ENCODE measurements at places on chromosomes 4 and X.

DNA sequence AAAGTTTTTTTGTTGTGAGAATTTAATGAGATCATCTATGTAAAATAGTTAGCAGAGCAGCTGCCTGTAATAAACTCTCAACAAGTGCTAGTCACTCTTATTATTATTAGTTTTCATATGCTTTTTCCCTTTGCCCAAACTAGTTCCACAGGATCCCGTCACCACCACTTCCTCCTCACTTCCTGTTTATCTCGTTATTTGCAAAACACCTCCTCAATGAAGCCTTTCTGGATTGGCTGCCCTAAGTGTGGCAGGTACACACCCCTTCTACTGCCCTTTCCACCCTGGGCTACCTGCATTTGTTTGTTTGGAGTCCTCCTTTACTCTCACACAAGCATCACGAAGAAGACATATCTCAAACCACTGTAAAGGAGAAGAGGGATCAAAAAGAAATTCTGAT lies 54.4 kb upstream of the KLF3 start:
- DNase-seq: no peak

DNA sequence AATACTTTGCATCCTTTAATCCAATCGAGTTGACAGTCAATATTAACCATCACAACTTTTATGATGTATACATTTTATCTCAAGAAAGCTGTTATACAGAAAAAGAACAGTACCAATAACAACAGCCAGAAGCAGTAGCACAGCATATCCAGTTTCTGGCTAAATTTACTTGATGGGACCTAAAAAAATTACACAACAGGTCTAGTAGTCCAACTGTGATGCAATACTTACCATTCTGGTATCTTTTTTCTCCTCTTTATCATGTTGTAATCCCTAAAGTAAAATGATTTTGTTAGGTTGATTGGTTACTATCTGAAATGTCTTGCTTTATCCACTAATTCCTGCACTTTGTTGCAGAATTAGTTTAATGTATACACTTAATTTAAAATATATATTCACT lies 1150.6 kb downstream of the FAT4 start:
- DNase-seq: no peak

- DNase-seq: no peak
These were observed 97.8 kb downstream of the AFAP1 start for GRCh38 chr4:7841894-7842293.

- no peak for DNase-seq
These were observed 199.7 kb downstream of the SLC4A4 start for GRCh38 chr4:71538528-71538927.

DNA sequence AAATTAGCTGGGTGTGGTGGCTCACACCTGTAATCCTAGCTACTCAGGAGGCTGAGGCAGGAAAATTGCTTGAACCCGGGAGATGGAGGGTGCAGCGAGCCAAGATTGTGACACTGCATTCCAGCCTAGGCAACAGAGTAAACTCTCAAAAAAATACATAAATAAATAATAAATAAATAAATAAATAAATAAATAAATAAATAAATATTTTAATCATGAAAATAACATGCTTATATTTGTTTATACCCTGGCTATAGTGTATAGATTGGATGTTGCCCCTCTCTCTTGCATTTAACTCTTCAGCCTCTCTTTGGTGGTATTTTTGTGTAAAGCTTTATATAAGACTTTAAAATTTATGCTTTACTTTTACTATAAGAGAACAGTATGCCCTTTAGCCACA lies 51.8 kb downstream of the KCNIP4 start:
- no peak for DNase-seq

GRCh38 chr4:176404621-176405020 lies 84.9 kb downstream of the SPCS3 start:
- DNase-seq: no peak

GRCh38 chr4:42398171-42398870 lies 1.0 kb downstream of the SHISA3 start:
- DNase-seq: no peak

DNA sequence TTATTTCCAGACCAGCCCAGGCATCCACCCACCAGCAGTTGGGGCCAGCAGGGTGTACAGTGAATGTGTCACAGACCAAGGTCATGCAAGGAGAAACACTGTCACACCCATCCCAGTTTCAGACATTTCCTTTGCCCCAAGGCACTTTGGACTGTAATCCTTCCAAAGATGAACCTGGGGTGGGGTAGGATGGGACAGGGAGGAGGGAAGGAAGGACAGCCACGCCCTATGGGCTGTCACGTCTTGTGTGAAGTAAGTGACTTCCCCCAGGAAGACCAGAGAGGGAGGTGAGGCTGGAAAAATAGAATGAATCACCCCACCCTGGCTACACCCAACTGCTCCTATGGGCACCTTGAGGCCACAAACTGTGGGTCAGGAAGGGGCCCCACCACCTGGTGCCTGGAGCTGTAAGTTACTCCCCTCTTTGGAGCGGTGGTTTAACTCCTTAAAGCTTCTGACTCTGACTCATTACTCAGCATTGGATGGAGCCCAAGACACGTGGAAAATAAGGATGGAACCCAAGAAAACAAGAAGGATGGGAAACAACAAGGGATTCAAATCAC lies 349.9 kb upstream of the KLF3 start:
- no peak for DNase-seq

GRCh38 chr4:7307394-7308099 lies 115.2 kb downstream of the SORCS2 start:
- no peak for DNase-seq

GRCh38 chrX:134804779-134805178 lies 146.5 kb upstream of the PLAC1 start:
- DNase-seq: no peak

DNA sequence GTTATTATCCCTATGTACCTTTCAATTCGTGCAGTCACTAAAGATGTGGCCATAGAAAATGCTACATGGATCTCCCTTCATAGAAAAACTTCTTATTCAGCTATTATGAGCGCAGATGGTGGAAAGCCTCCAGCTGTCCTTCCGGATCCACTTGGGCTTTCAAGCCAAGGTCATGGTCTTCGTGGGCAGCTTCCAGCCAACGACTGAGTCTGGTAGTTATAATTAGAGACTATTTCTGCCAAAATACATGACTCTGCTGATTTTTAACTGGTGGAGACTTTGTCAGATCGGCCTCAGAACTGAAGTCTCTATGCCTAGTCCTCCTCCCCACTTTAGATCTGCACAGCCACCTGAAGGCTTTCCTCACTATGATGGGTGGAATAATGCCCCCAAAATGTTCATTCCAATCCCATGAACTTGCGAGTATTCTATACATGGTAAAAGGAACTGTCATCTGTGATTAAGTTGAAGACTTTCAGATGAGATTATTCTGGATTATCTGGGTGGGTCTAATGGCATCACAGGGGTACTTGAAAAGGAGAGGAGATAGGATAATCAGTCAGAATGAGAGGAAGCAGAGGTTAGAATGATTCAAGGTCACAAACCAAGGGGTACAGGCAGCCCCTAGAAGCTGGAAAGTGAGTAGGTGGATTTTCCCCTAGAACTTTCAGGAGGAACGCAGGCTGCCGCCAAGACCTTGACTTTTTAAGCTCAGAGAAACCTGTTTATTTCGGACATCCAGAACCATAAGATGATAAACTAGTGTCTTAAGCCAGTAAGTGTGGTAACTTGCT lies 171.1 kb upstream of the CXCL13 start:
- DNase-seq: no peak

- no peak for DNase-seq
These were observed 108.3 kb downstream of the AFAP1 start for GRCh38 chr4:7831330-7831729.

DNA sequence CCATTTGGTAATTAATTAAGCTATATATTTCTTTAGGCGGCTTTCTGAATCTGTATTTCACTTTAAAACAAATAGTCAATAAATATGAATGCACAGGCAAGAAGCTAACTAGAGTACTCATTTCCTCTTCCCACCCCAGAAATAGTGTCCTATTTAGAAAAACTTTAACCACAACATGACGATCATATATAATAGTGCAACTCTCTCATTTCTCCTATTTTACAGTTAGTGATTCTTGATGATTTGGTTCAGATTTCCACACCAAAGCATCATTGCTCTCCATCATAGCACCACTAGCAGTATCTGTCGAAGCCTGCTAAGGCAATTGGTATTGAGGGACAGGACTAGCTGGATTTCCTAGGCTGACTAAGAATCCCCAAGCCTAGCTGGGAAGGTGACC lies 184.0 kb upstream of the GALNTL6 start:
- DNase-seq: no peak

GRCh38 chrX:57211906-57212305 lies 74.6 kb upstream of the FAAH2 start:
- DNase-seq: no peak

GRCh38 chr4:138298866-138299265 lies 56.7 kb upstream of the SLC7A11 start:
- DNase-seq: no peak

GRCh38 chr4:105715692-105716278 lies 7.2 kb downstream of the GSTCD start:
- no peak for DNase-seq

GRCh38 chr4:74037076-74037955 lies 1.2 kb downstream of the CXCL3 start:
- DNase-seq: no peak

DNA sequence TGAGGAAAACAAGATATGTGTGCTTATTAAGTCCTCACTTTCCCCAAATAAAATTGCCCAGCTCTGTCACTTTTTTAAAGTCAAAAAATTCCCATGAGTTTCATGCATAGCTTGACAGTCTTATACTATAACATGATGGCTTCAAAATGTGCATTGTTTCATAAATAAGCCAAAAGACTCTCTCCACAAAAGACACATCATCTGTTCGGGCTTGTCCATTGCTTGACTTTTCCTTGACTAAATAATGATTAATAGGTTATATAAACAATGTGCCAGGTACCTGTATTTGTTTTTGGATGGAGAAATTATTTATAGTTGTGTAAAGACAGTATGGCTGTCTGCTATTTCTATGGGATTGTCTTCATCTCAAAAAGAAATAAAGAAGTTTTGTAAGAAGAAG lies 329.2 kb upstream of the KLF3 start:
- DNase-seq: no peak

- no peak for DNase-seq
These were observed 7.4 kb upstream of the KDR start for GRCh38 chr4:55132775-55133174.

GRCh38 chr4:123786920-123787319 lies 390.3 kb downstream of the SPRY1 start:
- DNase-seq: no peak

GRCh38 chr4:128660361-128661215 lies 148.9 kb upstream of the JADE1 start:
- DNase-seq: no peak

DNA sequence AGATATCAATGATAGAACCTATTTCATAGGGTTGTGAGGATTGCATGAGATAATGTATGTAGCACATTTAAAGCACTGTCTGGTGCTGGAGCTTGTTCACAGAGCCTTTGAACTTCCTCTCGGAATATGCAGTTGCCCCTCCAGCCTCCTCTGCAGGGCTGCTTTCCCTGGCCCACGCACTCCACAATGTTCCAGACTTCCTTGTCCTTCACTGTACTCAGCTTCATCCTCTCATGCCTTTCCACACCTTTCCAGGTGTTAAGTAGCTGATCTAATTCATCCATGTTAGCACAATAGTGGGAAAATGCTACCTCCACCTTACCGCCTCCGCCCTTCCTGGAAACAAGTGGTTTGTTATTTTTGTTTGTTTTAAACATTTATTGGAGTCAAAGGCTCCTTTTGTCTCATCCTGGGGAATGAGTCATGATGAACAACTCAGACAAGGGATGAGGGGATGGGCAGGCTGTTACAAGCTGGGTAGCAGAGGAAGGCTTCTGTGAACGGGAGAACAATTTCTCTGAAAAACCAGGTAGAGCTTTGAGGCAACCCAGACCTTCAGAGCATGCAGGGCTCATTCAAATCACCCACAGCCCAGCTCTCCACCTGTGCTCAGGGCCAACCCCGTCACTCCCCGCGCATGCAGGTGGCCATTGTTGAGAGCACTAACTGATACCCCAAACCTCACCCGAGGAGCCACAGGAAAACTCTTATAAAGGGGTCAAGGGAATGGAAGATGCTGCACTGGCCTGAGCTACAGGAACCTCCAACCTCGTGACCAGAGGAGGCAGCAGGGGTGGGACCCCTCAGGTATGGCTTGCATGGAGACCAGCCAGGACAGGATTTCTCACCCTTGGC lies 84.9 kb upstream of the TBL1X start:
- no peak for DNase-seq

GRCh38 chr4:168854350-168854921 lies 155.6 kb downstream of the CBR4 start:
- DNase-seq: no peak

GRCh38 chr4:108119199-108119800 lies 49.4 kb downstream of the LEF1 start:
- DNase-seq: no peak

GRCh38 chr4:36242629-36243354 lies 1.5 kb downstream of the ARAP2 start:
- DNase-seq: no peak

- no peak for DNase-seq
These were observed 54.9 kb downstream of the MAGEB17 start for GRCh38 chrX:16222151-16222550.

- no peak for DNase-seq
These were observed 98.7 kb upstream of the CCSER1 start for GRCh38 chr4:90028460-90028859.

DNA sequence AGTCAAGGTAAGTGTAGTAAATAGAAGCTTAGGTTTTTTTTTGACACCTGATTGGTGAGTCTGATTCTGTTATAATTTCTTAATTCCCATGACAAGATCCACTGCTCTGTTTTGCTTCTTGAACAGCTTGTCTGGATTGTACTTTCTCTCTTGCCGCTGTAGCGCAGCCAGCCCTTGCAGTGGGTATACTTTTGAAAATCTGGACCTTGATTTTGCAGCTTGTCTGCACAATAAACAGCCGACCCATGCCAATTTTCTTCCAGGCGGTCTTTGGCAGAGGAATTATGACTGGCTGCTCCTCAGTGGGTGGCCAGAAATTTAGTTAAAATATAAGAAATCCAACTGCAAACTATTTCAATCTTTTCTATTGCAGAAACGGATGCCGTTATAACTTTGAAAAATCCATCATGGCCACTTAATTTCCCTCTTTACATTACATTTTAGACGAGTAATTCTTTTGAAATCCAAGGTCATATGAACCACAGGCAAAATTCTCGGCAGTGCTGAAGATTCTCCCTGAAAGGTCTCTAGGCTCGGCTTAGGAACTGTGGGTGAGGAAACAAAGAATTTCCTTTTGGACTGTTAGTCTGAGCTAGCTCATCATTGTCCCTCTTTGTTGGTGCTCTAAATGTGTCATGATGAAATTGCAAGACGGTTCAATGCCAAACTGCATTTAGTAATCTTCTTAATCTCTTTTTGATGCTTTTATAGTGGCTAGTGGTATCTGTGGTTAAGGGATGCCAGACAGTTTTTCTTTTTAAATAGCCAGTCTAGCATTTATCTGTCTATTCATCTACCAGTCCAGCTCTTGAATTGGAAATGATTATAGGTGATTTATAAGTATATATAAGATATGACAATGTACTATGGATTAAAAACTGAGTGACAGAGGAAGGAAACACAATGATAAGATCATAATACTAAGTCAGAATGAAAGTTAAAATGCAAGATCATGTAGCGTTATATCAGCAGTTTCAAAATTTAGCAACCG lies 31.5 kb upstream of the PTTG2 start:
- no peak for DNase-seq

Data from activated T-cell treated with anti-CD3 and anti-CD28 coated beads for 1 hour (primary cell).